ENCODE measurements at places on chromosomes 7 and 10.

DNA sequence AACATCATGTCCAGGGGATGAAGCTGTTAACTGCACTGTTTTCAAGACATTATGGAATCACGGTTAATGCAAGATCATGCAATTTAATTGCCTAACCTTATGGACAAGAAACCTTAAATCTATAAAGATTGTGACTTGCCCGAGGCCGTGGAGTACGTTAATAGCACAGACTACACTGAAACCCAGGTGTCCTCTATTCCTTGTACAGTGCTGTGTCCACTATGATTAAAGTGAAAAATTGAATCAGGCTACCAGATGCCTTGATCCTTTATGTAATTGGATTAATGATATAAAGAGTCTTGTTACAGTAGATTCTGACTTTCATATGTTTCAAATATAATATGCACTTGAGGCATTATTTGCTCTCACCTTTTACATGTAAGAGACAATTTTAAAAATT lies 33.9 kb upstream of the ETV1 start:
- DNase-seq = no peak

DNA sequence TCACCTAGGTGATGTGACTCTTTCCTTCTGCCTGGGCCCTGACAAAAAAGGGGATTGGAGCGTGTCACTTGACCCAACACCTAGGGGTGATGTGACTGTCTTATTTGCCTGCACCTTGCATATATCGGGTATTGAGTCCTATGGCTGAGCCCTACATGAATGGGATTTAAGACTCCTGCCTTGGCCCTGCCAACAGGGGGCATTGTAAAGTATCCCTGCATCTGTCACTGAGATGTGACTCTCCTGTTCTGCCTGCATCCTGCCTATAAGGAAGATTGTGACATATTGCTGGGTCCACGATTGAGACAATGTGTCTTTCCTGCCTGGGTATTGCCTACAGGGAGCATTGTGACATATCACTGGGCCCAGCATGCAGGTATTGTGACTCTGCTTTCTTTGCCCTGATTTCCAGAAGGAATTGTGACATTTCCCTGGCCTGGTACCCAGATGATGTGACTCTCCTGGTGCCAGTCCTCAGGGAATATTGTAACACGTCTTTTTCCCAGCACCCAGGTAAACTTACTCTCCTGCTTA lies 14.2 kb upstream of the ZNF107 start:
- DNase-seq = no peak

GRCh38 chr7:99129001-99129400 lies 14.9 kb downstream of the SMURF1 start:
- no peak for DNase-seq

GRCh38 chr7:82313269-82313668 lies 130.3 kb downstream of the CACNA2D1 start:
- no peak for DNase-seq
